ENCODE measurements at places on chromosomes 4 and X.

DNA sequence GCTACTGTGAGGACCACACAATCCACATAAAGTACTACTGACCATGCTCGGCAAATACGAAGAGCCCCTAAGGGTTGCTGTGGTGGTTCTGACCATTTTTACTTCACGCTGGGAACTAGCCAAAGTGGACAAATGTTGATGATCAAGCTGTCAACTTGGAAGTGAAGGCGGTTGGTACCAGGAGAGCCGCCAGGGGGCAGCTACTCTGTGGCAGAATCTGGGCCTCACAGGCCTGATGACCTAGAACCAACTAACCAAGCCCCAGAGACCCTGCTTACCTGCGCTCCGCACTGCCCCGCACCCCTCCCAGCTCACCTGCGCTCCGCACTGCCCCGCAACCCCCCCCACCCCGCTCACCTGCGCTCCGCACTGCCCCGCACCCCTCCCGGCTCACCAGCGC lies 5.6 kb downstream of the GAK start:
- DNase-seq, result no peak

DNA sequence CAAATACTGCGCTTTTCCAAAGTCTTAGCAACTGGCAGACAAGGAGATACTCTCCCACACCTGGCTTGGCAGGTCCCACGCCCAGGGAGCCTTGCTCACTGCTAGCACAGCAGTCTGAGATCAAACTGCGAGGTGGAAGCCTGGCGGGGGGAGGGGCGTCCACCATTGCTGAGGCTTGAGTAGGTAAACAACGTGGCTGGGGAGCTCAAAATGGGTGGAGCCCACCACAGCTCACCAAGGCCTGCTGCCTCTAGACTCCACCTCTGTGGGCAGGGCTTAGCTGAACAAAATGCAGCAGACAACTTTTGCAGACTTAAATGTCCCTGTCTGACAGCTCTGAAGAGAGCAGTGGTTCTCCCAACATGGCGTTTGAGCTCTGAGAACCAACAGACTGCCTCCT lies 23.0 kb upstream of the NFKB1 start:
- DNase-seq, result no peak

DNA sequence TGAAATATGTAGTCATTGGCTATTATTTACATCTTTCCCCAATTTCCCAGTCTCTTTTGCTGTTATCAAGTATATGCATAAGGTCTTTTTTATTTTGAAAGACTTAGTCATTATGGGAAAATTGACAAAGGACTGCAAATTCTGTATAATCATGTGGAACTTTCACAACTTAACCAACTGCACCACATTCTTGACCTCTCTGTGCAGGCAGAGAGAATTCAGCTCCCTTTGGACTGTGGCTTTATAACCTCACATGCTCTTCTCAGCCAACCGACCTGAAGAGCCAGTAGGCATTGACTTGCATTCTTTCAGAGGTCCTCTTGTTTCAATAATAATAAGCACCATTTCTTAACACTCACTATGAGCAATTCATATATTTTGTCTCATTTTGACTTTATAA lies 66.9 kb downstream of the ANXA3 start:
- no peak for DNase-seq

DNA sequence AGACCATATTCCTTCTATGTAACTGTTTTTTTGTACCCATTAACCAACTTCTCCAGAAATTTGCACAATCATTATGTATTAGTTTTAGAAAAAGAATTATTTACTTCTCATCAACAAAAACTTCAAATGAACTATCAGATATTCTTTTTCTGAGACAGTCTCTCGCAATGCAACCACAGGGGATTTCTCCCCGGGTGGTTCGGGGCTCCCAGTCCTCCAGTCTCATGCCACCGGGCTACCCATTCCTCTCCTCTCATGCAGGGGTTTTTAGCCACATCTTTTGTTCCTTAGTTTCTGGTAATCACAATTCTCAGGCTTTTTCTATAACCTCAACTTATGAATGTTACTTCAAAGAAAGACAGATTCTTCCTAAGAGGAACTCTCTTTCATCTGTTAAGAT lies 46.6 kb upstream of the CLNK start:
- DNase-seq, result no peak

DNA sequence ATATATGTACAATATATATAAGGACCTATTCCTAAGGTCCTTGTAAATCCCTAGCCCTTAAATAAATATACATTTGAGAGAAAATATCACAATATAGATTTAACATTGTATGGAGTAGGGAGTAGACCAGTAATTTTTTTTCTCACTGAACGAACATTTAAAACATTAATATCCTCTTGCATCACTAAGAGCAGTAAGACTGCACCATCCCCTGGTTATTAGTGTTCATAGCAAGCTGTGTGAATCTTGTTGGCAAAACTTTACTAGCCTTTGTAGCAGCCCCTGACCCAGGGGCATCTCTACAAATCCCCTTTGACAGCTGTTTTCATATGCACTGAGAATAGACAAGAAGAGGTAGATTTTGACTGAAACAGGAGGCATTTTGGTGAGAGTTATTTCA lies 146.5 kb downstream of the IL1RAPL2 start:
- DNase-seq, result no peak

DNA sequence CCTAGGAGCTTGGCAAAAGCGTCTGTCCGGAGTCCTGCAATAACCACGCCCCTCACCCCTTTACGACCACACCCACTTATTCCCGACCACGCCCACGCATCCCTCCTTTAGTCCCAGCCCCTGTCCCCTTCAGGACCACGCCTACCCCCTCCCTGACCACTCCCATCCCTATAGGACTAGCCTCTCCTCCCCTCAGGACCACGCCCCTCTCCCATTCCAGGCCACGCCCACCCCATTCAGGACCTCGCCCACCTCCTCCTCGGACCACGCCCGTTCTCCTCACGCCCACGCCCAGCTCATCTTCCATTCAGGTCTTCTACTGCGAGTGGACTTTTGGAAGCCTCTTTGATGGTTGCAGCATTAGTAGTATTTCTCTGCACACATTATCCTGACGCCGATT lies 131.2 kb upstream of the STX18 start:
- no peak for DNase-seq

All from activated CD8-positive, alpha-beta memory T cell treated with anti-CD3 and anti-CD28 coated beads for 4 hours (primary cell).